Activated T-cell treated with anti-CD3 and anti-CD28 coated beads for 24 hours (primary cell): ENCODE measurements at places on chromosomes 7 and 10.

DNA sequence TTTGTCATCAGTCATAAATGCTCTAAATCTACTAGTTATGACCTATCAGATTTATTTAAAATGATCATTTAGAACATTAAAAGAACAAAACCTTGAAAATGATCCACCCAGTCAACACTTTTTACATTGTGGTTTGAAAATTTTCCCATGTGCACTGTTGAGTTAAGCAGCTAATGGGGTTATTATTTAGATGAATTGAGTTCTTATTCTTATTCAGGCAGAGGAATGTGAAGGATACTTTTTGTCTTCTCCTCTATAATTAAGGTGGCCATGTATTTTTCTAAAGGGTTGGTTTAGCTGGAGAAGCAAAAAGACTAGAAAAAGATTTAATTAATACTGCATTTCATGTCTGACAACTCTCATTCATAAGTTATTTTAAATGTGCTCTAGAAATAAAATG lies 74.9 kb upstream of the FEZF1 start:
- DNase-seq, result no peak

GRCh38 chr10:130301021-130301892 lies 165.1 kb downstream of the GLRX3 start:
- DNase-seq, result peak; percentile 64

DNA sequence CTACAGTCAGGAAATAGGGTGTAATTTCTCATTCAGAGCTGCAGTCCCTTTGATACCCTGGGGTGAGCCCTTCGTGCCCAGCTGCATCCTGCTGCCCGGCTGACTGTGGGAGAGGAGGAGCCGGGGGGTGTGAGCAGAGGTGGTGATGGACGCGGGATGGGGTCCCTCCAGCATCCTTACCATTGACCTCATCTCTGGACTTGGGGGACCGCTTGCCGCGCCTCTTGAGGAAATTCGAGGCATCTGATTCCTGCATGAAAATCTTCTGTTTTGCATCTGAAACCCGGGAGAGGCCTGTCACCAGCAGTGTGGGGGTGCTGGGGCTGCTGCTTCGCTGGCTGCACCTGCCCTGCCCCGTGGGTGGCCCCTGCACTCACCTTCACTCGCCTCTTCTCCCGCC lies 816 bp downstream of the UCMA start:
- DNase-seq, result no peak

GRCh38 chr7:42292991-42293521 lies 56.0 kb upstream of the GLI3 start:
- no peak for DNase-seq

- no peak for DNase-seq
These were observed 146.6 kb upstream of the RNF32 start for GRCh38 chr7:156493942-156494341.

DNA sequence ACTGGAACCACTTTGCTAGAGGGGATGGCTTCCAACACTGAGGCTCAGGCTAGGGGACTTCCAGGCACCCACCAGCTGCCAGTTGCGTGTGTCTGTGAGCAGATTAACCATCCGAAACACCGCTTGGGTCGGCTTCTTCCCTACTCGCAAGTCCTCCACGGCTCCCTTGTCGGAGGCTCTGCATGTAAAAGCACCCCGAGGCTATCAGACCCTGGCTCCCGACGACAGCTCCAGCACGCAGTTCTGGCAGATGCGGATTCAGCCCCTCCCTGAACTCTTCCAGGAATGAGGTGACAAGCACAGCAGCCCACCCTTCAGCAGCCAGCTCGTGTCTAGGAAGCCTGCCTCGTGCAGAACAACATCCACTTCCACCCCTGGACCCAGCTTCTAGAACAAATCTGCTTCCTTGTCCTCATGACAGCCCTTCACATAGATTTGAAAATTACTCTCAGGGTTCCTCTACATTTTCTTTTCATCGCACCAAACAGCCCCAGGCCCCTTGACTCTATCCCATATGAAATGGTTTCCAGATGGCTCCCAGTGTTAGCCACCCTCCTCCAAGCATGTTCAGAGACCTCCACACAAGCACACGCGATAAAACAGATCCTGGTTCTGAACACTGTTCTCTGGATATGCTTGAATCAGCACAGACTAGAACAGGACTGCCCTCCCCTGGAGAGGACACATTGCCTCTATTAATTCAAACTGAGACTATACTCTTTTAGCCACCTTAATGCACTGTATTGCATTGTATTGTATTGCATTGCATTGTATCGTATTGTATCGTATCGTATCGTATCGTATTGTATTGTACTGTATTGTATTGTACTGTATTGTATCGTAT lies 44.6 kb downstream of the SLIT1 start:
- no peak for DNase-seq

GRCh38 chr10:4662576-4663161 lies 163.3 kb upstream of the AKR1E2 start:
- DNase-seq, result no peak

DNA sequence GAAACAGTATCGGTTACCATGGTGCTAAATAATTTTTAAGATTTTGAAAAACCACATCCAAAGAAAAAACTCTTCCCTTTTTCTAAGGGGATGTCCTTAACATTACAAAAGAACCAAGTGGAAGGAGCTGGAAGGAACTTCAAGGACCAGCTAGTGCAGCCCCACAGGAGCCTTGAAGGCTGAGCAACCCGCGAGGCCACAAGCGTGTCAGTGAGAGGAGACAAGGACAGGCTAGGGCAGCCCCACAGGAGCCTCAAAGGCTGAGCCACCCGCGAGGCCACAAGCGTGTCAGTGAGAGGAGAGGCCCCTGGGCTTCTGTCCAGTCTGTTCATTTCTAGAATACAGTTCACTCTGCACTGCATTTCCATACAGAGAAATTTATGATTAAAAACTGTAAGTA lies 80.1 kb upstream of the ATP6V0A4 start:
- no peak for DNase-seq

DNA sequence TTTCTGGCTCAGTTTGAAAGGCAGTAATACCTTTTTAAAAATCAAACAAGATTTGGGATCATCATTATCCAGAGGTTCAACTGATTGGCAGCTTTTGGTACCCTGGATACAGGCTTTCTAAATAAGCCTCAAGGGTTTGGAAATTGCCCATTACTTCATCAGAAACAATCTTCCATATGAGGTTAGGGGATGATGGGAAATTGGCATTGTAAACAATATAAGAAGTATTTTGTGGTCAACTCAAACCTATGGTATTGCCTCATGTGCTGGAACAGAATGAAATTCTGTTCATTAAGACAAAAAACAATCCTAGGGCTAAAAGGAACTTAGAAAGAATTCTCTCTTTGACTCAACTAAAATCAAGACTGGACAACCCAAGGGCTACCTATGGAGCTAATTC lies 92.6 kb upstream of the HECTD2 start:
- no peak for DNase-seq

DNA sequence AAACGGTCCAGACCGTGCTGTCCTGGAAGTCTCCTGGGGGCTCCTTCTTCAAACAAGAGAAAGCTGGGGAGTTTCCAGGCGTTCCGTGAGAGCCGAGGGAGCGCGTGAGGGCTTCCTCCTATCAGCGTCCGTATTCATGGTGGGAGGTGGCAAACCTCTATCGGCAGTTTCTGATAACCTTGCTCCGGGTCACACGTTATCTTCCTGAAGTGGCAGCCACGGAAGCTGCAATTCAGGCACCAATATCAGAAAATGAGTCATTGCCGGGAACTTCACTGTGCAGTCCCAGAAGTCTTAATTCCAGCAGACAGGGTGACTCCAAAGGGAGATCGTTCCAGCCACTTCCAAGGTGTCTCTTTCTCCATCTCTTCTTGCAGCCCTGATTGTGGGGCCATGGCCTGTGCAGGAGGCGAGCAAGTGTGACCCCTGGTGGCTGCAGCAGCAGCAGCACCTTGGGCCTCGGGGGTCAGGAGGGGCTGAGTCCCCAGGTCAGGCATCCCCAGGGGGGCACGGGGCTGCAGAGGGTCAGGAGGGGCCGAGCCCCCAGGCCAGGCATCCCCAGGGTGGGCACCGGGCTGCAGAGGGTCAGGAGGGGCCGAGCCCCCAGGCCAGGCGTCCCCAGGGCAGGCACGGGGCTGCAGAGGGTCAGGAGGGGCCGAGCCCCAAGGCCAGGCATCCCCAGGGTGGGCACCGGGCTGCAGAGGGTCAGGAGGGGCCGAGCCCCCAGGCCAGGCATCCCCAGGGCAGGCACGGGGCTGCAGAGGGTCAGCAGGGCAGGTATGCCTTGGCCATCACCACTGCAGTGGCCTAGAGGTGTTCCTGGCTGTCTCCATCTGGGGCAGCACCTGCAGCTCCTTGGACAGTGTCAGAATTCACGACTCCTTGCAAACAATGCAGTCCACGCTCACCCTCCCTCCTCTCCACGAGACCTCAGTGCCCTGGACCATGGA lies 538.7 kb downstream of the DNAJB6 start:
- peak; percentile 46 for DNase-seq
